ENCODE measurements at places on chromosomes 7 and 10. TPM values are rescaled to one million over a fixed set of nuclear protein-coding genes. Genes with fewer than 3 reads are reported as not detected.

Gene TAS2R5
- 2.0 TPM for total RNA-seq

Gene COL17A1
- 2.1 TPM for total RNA-seq

Gene ITIH5
- 9.7 TPM for total RNA-seq

Gene AQP1
- total RNA-seq: 567 TPM

Gene SRPK2
- total RNA-seq: 46.8 TPM

Gene CALHM1
- total RNA-seq: not detected

Gene CYP3A4
- total RNA-seq: not detected

Gene CHST15
- total RNA-seq: 30.3 TPM

Gene HMX3
- total RNA-seq: not detected

Data from left lung (tissue), 14 donors.